Retina (tissue), 1 donor: ENCODE measurements at places on chromosomes 11 and 22.

- DNase-seq: peak; percentile 85
Measured at GRCh38 chr11:118705111-118705741, 25.8 kb upstream of the TREH start.

DNA sequence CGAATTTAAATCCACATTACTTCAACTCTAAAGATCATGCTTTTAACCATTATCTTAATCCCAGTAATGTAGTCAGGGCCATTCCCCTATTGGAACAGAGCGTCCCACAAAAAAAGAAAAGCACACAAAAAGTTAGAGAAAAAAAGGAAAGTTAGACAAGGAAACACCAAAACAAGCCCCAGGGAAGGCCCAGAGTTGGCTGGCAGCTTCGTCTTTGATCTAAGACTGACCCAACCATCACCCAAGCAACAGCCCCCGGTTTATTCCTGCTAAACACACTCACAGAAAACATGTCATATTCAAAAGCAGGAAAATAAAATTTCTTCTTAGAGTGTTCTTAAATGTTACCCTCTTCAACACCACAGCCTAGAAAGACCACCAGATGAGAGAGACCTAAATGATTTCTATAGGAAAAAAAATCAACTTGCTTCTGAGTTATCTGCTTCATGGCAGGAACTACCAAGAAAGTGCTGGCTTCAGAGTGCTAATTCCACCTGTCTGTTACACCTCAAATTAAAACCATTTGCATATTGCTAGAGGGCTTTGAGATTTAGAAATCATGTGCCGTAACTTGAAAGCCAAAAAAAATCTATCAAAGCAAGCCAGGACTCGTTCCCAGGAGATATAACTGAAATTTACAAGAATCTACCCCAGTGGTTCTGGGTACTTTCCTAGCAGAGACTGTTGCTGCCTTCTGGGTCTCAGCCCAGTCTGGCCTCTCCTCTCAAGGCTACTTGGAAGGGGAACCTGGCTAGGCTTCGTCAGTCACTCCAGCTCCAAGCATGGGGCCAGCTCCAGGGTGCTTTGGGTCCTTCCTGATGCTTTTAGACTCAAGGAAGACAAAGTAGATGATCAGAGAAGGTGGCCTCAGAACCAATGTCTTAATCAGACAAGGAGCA, 31.2 kb downstream of the POU2AF3 start:
- no peak for DNase-seq

GRCh38 chr11:34234086-34234740, 123.6 kb downstream of the ABTB2 start:
- DNase-seq: no peak

GRCh38 chr11:115222863-115223530, 281.2 kb downstream of the CADM1 start:
- DNase-seq: no peak

GRCh38 chr22:22343581-22344296, 99.2 kb downstream of the VPREB1 start:
- no peak for DNase-seq

- no peak for DNase-seq
Measured at GRCh38 chr11:9516113-9516512, 55.3 kb downstream of the ZNF143 start.

DNA sequence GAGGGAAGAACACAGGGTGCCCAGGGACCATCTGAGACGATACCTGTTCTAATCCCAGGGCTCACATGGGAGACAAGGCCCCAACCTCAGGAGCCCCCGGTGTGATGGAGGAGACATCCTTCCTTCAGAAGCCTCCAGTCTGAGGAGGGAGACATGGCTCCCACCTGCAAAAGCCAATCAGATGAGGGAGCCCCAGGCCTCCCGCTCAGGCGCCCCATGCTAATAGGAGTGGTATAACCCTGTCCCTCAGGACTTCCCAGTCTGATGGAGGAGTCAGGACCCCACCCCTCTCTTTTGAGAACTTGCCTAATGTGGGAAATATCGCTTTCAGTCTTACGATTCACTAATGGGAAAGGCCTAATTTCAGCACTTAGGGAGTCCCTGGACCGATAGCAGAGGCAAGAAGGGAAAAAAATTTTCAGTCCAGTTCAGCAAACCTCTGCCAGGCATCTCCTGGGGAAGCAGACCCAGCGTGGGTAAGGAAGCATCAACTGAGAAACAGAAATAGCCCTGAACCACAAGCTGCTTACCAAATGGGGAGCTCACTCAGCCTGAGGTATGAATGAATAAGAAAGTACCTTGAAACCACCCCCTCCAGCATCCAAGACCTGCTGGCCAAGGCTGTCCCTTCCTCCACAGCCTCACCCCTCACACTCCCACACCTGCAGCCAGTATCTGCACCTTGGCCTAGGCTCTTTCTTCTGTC, 5.9 kb downstream of the ARRB1 start:
- DNase-seq: no peak

- DNase-seq: no peak
Measured at GRCh38 chr11:22472306-22472705, 134.1 kb downstream of the SLC17A6 start.

DNA sequence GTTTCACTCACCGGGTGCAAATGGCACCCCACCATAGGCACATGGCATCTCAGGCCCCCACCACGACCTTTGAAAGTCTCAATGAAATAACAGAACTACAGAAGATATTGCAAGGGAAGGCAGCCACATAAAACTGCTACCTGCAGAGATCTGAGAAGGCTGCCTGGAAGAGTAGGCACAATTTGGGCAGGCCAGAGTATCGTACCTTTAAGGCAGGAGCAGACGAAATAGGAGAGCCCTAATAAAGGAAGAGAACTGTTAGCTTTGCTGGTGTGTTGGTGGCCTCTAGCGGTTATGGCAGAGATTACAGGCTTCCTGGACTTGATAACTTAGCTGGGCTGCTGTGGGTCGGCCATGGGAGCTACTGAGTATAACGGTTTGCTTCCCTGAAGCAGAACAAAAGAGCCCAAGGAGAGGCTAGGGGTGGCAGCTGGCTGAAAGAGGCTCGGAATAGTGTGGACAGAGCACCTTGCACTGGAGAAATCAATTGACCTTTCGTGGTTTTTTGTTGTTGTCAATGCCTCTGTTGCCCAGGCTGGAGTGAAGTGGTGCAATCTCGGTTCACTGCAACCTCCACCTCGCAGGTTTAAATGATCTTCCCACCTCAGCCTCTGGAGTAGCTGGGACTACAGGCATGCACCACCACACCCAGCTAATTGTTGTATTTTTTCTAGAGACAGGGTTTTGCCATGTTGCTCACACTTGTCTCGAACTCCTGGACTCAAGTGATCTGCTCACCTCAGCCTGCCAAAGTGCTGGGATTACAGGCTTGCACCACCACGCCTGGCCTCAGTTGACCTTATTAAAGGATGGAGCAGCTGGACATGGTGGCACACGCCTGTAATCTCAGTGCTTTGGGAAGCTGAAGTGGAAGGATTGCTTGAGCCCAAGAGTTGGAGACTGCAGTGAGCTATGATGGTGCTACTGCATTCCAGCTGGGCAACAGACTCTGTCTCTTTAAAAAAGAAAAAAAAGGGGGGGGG, 4.8 kb downstream of the SDF2L1 start:
- DNase-seq: peak; percentile 84

GRCh38 chr11:70073871-70074371, 4.2 kb upstream of the ANO1 start:
- no peak for DNase-seq

DNA sequence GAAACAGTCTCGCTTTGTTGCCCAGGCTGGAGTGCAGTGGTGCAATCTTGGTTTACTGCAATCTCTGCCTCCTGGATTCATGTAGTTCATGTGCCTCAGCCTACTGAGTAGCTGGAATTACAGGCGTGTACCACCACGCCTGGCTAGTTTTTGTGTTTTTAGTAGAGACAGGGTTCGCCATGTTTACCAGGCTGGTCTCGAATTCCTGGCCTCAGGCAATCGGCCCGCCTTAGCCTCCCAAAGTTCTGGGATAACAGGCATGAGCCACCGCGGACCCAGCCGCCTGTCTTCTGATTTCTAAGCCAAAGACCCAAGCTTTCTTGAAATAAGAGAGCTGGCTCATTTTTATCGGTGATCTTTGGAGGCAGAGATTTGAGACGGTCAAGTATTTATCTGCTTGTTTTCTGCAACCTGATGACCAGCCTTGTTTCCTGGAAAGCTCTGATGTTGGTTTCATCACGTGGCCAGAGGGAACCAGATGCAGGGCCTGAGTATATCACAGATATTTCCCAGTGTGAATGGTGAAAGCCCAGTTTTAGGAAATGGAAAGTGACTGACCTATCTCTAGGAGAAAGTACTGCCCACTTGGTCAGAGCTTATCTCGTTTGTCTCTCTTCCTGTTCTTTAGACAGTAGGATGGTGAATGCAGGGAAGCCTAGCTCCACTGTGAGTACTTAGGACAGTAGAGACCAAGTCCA, 5.7 kb upstream of the SIDT2 start:
- DNase-seq: no peak

- DNase-seq: no peak
Measured at GRCh38 chr11:96259134-96259830, 83.7 kb downstream of the MAML2 start.

- no peak for DNase-seq
Measured at GRCh38 chr11:81979448-81979847, 754.2 kb downstream of the FAM181B start.

GRCh38 chr11:133234883-133235282, 297.4 kb downstream of the OPCML start:
- peak; percentile 68 for DNase-seq

DNA sequence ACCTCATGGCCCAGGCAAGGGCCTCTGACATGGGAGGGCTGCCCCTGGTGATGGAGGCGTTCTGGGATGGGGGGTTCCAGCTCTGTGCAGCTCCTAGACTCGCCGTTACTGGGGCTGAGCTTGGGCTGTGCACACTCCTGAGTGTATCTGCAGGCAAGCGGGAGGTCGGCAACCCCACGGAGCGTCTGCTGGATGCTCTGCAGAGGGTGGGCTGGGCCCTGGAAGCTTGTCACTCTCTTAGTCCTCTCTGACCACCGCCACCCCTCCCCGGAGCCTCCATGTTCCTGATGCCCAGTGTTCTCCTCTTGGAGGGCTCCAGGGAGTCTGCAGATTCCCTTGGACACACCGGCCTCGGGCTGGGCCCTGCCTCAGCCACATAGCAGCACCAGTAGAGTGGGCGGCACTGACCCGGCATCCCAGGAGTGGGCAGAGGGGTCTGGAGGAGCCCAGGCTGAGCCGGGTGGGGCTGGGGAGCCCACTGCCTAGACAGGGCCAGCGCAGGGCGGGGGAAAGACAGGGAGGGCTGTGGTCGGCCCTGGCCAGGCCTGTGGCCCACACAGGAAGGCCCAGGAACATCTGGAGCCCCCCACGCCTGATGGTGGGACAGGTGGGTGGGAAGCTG, 20.6 kb upstream of the MUC5B start:
- DNase-seq: no peak

DNA sequence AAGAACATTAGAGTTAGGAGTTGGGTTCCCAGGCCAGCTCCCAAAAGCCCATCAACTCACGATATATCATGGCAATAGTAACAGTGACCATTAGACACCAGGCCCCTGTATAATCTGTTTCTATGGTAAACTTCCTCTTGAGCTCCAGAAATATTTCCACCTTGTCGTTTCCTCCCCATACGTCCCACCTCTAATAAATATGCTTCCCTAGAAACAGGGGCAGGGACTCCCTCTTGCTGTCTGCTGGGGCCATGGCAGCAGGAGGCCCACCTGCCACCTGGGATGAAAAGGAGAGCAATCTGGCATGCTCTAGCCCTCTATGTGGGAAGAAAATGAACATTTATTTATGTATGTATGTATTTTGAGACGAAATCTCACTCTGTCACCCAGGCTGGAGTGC, 32.2 kb upstream of the AMOTL1 start:
- DNase-seq: no peak

GRCh38 chr11:9095421-9095820, 4.0 kb upstream of the SCUBE2 start:
- no peak for DNase-seq

DNA sequence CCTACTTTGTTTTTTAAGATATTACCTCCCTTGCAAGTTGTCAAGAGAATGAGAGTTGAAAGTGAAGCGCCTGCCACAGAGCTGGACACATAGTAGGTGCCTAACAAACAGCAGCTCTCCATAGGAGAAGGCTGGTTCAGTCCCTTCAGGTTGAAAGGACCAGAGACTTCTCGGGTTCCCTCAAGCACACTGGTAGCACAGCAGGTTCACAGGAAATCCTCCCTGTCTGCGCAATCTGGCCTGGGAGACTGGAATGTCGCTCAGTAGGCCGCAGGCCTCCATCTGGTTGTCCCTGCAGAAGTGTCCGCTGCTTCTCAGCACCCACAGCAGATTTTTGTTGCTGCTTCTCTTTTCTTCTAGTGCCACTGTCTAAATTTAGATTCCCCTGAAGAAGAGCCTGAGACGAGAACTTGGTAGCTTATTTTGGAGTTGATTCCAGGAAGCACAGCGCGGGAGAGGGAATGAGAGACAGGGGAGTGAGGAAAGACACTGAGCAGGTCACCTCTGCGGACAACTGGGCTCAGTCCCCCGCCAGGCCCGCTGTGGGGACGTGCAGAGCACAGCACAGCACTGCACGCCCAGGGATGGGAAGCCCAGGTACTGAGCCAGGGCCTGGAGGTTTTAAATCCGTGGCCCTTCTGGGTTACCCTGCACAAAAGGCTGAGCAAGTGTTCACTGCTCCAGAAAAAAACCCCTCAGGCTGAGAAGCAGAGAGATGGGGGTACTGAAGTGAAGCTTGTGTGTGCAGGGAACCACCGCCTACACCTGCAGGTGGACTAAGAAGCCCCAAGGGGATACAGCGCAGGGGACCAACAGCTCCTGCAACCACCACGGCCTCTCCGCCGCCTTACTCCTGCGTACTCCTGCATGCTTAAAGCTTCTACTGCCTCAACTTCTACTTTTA, 31.6 kb downstream of the RBX1 start:
- DNase-seq: no peak

DNA sequence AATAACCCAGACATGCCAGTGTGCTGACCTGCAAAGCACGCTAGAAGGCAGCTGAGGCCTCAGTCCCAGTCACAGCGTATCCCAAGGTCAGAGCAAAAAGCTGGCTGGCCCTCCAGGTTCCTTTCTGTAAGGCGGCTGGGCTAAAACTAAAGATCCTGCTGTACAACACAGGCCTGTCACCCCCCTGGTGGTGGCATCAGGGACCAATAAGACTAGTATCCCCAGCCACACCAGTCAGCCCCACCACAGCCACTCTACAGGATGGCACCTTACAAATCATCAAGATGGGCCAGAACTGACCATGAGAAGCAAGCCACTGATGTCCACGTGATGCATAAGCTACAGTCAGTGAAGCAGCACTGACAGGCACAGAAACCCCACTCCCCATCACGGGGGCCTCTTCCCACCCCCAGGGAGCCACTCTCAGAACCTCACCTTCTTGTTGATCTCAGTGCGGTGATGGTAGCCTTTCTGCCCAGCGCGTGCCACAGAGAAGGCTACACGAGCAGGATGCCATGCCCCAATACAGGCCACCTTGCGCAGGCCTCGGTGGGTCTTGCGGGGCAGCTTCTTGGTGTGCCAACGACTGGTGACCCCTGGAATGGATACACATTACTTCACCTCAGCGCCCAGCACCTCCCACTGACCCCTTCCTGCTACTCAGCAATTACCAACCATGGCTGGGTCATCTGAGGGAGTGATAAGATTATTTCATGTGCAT, 5.0 kb downstream of the RPL3 start:
- DNase-seq: no peak
